ENCODE measurements at places on chromosomes 5 and 9.

DNA sequence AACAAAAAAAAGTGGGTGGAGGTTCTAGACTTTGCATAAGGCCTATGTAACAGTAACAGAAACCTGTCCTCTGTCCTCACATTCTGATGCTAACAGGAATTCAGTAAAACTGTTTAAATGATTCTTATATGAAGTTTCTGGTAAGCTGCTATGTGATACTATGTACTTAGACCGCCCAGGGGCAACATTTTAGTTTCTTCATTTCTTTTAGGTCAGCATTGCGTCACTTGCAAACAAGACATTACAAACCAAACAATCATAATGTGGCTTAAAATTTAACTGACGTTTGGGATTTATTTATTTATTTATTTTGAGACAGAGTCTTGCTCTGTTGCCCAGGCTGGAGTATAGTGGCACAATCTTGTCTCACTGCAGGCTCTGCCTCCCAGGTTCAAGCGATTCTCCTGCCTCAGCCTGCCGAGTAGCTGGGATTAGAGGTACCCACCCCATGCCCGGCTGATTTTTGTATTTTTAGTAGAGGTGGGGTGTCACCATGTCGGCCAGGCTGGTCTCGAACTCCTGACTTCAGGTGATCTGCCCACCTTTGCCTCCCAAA lies 44.3 kb downstream of the TENT4A start:
- DNase-seq, result no peak

GRCh38 chr9:14365670-14366069 lies 51.7 kb upstream of the NFIB start:
- DNase-seq, result no peak

GRCh38 chr5:56409331-56410190 lies 176.4 kb upstream of the ANKRD55 start:
- no peak for DNase-seq

DNA sequence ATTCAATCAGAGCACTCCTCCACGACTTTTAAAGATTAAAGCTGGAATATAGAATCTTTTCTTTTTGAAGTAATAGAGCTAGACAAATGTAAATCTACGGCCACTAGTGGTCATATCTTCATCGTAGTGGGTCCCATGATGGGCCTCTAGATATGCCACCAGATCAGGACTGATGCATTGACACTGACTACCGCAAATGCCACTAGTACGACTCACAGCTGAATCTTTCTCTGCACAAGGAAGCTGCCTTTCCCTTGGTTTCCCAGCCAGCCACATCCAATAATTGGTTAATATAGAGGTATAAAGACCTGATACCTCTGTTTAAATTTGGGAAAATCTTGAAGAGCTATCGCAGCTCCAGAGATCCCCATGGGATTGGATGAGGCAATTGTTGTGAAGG lies 37.8 kb upstream of the ADRB2 start:
- no peak for DNase-seq

DNA sequence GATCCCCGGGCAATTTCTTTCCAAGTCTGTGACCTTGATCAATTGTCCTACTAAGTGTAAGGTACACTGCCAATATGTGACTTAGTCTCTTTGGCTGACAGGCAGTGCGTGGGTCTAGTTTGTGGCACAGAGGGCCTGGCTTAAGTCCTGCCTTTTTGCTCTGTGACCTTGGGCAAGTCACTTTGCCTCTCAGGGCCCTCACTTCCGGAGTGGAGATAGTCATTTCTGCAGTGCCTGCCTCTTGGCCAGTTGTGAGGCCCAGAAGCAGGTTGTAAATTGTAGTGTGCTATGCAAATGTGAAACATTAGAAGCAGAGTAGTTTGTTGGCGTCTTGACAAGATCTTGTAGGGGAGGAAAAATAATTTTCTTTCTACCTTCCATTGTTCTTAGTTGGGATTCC lies 39.0 kb downstream of the KIF4B start:
- DNase-seq, result no peak

DNA sequence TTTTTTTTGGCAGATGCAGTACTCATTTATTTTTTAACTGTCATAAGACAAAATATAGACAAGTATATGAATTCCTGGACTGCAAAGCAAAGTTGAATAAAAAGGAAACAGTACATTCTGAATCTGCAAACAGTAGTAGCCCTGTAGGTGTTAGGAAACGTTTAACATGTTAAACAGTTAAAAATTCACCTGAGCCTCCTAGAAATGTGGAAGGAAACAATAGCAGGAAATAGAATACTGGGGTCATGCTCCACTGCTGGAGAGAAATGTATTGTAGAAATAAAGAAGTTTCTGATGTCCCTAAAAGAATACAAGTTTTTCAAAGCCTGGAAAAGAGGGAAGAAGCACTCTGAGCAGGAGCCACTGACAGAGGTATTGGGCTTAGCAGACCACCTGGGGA lies 866.0 kb downstream of the PTPRD start:
- no peak for DNase-seq

GRCh38 chr9:77877976-77878375 lies 153.6 kb downstream of the GNAQ start:
- DNase-seq, result no peak

GRCh38 chr5:93359296-93359959 lies 221.6 kb downstream of the NR2F1-AS1 start:
- no peak for DNase-seq

DNA sequence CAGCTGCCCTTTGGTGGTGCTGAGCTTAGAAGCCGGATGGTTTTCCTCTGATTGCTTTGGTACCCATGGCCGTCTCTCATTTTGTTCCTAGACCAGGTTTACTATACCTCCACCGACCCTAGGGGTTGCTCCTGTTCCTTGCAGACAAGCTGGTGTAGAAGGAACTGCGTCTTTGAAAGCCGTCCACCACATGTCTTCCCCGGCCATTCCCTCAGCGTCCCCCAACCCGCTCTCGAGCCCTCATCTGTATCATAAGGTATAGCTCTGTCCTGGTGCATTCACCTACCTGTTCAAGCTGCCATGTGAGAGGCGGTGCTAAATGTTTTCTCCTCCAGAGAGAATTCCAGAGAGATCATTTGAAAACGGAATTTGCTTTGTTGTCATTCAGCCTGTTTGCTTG lies 39.5 kb downstream of the TENT4A start:
- DNase-seq, result no peak

- DNase-seq, result no peak
These were observed 126.0 kb downstream of the STK32A start for GRCh38 chr5:147360816-147361215.

DNA sequence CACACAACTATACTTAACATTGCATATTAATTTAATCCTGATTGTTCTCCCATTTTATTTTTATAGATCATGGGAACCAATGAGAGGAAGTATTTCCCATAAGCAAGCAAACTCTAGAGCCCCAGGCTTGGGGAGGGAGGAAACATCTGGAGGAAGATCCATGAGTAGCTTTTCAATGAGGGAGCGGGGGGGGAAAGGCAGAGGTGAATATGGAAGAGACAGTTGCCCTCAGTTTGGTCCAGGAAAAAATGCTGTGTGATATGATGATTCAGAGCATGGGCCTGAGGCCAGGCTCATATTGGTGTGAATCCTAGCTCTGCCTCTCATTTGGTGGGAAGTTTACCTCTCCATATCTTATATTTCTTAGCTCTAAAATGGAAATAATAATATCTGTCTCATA lies 42.2 kb upstream of the ALDOB start:
- no peak for DNase-seq

Measured in NCI-H187 treated with DMSO at 0.1 percent for 48 hours (cell line).